ENCODE measurements at places on chromosomes 12 and 14. TPM values are rescaled to one million over a fixed set of nuclear protein-coding genes. Genes with fewer than 3 reads are reported as not detected.

DNA sequence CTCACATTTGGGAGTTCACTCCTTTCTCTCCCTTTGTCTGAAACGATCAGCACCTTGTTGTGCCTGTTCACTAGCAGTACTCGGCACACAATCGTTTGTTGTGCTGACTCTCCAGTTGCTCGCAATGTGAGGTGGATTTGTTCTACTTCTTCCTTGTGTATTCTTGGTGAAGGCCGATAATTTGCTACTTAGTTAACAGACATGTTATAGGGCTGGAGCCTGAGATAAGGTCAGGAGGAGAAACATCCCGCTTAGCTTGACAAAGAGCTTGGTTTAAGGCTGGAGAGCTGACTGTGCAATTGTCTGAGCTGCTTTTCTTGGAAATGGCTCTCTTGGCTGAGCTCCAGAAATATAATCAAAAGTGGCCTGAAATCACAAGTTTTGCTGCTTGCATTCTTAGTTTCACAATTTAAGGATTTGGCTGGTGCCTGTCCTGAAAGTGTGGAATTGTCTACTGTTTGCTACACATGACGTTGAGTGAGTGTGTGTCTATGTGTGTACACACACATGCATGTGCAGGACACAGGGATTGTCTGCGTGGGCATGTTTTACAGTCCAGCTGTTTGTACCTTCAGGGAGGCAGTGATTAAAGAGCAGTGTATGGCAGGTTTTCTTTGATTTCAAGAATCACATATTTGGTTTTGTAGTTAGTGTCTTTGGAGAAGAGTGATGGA, 77.7 kb downstream of the ARF6 start:
- DNase-seq: no peak

DNA sequence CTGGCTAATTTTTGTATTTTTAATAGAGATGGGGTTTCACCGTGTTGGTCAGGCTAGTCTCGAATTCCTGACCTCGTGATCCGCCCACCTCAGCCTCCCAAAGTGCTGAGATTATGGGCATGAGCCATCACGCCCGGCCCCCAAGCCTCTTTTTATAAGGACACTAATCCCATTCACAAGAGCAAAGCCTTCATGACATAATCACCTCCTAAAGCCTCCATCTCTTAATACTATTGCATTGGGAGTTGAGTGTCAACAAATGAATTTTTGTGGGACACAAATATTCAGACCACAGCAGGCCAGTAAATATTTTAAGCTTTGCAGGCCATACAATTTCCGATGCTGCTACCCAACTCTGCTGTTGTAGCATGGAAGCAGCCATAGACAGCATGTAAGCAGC, 10.9 kb downstream of the RNF212B start:
- DNase-seq: no peak

- no peak for DNase-seq
Observed at GRCh38 chr14:75705014-75705413, 44.0 kb downstream of the TTLL5 start.

- no peak for DNase-seq
Observed at GRCh38 chr12:49161092-49161795, 27.6 kb downstream of the TUBA1A start.

DNA sequence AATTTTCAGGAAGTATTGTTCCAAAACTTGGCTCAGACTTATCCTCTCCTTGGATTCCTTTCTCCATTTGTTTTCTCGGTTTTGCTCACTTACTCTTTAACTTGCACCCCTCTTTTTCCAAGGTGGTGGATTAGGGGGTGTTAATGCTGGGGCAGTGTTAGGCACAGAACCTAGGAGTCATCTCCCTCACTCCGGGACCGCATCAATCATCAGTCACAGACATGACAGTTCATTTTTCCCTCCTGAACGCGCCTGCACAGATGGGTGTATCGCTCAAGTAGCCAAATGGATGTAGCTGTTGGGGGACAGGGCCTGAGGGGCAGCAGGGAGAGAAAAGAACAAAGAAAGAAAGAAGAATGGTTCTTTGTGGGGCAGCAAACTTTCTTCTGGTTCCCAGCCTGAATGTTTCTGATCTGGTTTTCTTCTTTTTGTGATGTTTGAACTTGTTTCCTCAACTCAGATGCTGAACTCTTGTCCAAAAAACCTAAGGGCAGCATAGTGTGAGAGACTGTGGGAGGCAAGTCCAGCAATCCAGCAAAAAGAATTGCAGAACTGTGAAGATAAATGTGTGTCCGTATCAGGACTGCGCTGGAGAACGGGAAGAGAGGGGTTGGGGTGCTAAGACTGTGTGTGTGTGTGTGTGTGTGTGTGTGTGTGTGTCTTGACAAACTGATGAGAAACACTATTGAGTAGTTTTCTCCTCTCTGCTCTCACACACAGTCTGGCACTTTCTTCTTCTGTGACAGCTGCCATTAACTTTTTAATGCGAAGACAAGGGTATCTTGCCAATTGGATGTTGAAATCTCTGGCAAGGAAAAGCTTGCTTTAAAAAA, 131.1 kb downstream of the FBXL14 start:
- DNase-seq: no peak

- DNase-seq: no peak
Observed at GRCh38 chr14:71321574-71322315, 414.5 kb downstream of the PCNX1 start.

DNA sequence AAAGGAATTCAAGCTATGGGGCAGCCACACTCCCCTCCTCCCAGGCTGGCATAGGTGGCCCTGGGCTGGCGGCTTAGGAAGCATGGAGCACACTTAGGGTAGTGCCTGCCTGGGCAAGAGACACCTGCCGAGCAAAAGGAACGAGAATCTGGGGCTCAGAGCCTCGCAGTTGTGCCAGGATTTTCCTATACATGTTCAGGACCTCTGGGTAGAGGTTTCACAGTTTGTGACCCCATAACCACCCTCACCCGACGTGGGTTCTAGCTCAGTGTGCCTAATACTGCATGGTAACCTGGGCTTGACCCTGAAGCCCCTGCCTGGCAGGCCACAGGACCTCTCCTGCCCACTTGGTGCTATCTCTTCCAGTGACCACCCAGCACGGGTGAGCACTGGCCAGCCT, 99.5 kb downstream of the FBXL14 start:
- DNase-seq: no peak

DNA sequence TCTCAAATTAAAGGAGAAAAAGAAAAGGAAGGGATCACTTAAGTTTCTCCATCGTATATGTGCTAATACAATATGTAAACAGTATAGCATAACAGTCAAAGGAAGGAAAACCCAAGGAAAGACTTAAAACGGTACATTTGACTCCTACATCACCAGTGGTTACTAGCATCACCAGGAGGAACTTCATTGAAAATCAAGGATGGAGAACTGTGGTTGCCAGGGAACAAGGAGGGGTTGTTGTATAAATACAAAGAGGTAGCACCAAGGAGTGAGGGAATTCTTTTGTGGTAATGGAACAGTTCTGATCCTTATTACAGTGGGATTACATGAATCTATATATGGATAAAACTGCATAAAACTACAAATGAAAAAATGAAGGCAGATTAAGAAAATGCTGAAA, 1.6 kb downstream of the ZFYVE26 start:
- DNase-seq: no peak

DNA sequence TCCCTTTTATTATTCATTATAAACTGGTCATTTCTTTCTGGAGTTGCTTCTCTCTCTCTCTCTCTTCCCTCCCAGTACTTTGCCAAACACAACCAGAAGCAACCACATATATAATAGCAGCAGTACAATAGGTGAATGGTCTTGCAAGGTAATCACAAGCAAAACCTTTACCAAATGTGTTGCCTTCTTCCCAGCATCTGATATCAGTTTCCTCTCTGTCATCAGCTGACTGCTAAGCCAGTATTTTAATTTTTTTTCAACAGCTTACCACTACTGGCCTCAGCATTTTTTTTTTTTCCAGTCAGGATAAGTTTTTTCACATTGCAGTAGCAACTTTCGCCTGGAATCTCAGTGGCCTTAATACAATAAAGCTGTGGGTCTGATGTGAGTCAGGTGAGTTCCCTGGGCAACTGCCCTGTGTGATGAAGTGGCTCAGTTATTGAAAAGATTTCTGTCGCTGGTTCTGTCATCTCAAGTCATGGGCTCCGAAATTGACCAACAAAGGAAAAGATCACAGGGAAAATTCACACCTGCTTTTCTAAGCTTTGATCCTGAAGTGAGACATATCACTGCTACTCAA, 282.5 kb upstream of the AMIGO2 start:
- DNase-seq: no peak

DNA sequence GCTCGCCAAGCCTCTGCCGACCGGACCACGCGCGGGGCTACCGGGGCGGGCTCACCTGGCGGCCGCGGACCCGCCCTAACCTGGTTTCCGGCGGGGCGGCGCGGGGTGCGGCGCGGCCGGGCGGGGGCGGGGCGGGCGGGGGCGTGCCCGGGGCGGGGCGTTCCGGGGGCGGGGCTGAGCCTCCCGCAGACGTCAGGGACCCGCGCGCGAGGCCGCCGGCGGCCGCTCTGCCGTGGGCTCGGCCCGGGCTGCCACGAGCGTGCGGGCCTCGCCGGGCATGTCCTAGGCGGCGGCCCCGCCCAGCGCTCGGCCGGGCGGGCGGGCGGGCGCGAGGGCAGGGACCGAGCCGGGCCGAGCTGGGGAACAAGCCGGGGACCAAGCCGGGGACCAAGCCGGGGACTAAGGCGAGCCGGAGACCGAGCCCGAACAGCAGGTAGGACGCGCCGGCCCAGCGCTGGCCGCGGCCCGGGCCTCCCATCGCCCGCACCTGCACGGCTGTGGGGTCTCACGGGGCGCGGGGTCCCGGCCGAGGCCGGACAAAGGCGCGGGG, at the start of gene CEP170B:
TSS of gene CEP170B (plus strand) at position 188 of the 550 bp plus-strand sequence. CDS start 3,183 bp downstream, outside the sequence.
- peak; percentile 53 for DNase-seq

- DNase-seq: no peak
Observed at GRCh38 chr12:2775431-2775830, 19.3 kb upstream of the FKBP4 start.

- no peak for DNase-seq
Observed at GRCh38 chr12:23399402-23399933, 550.0 kb downstream of the SOX5 start.

DNA sequence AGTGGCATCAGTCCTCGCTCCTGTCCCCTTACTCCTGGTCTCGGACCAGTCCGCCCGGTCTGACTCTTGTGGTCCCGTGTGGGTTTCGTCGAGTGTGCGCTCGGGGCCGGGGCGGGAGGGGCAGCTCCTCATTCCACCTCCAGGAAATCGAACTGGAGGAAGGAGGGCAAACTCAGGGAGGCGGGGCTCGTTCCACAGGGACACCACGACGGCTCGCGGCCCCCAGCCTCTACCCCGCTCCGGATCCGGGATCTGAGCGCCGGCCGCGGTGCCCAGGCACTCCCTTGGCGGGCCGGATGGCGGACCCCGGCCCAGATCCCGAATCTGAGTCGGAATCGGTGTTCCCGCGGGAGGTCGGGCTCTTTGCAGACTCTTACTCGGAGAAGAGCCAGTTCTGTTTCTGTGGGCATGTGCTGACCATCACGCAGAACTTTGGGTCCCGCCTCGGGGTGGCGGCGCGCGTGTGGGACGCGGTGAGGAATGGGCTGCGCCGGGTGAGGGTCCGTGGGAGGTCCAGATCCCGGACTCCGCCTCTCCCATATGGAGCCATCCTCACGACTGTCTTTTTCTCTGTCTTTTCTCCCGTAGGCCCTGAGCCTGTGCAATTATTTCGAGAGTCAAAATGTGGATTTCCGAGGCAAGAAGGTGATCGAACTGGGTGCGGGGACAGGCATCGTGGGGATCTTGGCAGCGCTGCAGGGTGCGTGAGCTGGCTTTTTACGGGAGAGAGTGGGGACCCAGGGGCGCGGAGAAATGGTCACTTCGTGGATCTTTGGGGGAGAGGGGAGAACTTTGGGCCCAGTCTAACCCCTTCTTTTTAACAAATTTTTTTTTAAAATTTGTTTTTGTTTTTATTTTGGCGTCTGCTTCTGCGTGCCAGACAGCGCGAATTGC, at the start of gene EEF1AKMT3:
TSS of gene EEF1AKMT3 (plus strand) at position 186 of the 894 bp plus-strand sequence. CDS start at position 297, 111 bp downstream.
- peak; percentile 40 for DNase-seq

GRCh38 chr14:102445066-102445465, 64.5 kb downstream of the ANKRD9 start:
- DNase-seq: no peak

DNA sequence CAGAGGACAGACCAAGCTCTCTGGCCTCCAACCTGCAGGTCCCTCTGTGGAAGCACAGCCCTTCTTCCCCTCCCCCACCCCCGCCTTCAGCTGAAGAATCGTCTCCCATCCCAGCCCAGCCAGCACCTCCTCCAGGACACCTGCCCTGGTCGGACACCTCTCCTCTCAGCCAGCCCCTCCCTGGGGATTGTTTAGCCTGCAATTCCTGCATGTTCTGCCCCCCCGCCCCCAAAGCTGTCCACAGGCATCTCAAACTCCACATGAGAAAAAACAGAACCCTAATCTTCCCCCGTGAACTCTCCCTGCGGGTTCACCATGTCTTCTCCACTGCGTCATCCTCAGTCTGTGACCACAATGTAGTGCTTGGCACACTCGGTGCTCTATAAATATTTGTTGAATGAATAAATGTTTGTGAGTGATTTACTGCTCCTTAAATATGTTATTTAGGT, 24.1 kb downstream of the PRIMA1 start:
- no peak for DNase-seq

GRCh38 chr14:80844872-80845271, 96.7 kb downstream of the CEP128 start:
- DNase-seq: no peak

DNA sequence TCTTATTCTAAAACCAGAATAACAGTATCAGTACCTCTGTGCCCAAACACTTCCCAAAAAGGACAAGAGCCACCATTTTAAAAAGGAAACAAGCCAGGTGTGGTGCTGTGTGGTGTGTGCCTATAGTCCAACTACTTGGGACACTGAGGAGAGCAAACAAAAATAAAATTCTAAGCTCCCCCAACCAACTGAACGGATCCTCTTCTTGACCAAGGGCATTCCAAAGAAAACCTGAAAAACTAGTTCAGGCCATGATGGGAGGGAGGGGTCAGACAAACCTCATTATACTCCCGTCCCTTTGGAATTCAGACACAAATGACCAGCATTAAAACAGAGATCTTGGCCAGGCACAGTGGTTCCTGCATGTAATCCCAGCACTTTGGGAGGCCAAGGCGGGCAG, 20.5 kb downstream of the SLC11A2 start:
- no peak for DNase-seq

Gene PCED1B
- total RNA-seq: 117 TPM

Gene SDR9C7
- total RNA-seq: not detected

Gene FICD
- 4.2 TPM for total RNA-seq

Gene RNASE1
- not detected for total RNA-seq

Gene CLEC4D
- total RNA-seq: not detected

Gene KRT72
- total RNA-seq: 0.12 TPM

Gene PKP2
- total RNA-seq: 0.60 TPM

Gene TIGAR
- 14.0 TPM for total RNA-seq

Gene IL26
- total RNA-seq: 0.21 TPM

Measured in activated naive CD8-positive, alpha-beta T cell treated with anti-CD3 and anti-CD28 coated beads for 36 hours (primary cell).